ENCODE measurements at places on chromosomes 12 and 14.

GRCh38 chr14:85471156-85471555, 58.8 kb upstream of the FLRT2 start:
- DNase-seq: no peak

DNA sequence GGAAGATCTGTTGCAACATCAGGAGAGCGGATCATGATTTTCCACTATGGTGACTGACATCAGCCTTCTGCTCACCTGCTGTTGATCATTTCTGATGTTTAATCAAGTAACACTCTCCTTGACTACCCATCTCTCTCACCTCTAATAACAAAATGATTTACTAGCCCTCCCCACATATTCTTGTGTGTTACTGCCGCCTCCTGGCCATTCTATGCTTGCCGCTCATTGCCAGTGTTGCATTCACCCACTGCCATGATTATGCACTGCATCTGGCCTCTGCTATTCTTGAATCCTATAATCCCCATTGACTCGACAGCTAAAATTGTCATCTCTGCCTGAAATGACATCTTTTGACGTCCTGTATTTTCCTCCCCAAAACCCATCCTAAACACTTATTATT, 113.8 kb downstream of the RERGL start:
- no peak for DNase-seq

DNA sequence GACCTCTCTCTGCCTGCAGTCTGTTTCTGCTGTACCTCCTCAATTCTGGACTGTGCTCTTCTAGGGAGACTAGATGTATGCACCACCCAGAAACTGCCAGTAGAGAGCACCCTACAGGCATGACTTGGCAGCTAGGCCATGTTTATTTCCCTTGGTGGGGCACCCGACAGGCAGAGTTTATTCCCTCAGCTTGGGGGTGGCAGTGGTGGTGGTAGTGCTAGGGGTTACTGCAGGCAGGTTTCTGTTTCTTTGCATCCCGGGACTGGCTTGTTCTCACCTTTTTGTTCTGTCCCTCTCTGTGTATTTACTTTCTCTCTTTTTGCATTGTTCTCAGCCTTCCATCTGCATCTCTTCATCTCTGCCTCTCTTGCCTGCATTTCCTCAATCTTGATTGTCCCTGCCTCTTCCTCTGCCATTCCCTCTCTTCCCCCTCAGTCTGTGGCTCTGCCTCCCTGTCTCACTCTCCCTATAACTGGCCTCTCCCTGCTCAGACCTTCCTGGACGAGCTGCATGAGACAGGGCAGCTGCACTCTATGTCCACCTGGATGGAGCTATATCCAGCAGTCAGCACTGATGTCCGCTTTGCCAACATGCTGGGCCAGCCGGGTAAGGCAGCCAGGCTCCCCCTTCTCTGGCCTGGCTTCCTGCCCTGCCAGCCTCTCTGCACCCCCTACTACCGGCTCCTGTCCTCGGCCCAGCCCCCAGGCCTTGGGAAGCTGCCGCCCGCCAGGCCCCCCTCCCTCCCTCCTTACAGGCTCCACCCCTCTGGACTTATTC, 13.8 kb downstream of the PRPF40B start:
- DNase-seq: no peak

- DNase-seq: peak; percentile 7
Observed at GRCh38 chr12:32455607-32456071, 56.3 kb downstream of the FGD4 start.

GRCh38 chr12:20044846-20045245, 323.5 kb upstream of the PDE3A start:
- DNase-seq: no peak

GRCh38 chr14:68687746-68688145, 105.1 kb downstream of the ZFP36L1 start:
- no peak for DNase-seq

GRCh38 chr12:95674163-95674562, 116.4 kb downstream of the NTN4 start:
- DNase-seq: peak; percentile 50

DNA sequence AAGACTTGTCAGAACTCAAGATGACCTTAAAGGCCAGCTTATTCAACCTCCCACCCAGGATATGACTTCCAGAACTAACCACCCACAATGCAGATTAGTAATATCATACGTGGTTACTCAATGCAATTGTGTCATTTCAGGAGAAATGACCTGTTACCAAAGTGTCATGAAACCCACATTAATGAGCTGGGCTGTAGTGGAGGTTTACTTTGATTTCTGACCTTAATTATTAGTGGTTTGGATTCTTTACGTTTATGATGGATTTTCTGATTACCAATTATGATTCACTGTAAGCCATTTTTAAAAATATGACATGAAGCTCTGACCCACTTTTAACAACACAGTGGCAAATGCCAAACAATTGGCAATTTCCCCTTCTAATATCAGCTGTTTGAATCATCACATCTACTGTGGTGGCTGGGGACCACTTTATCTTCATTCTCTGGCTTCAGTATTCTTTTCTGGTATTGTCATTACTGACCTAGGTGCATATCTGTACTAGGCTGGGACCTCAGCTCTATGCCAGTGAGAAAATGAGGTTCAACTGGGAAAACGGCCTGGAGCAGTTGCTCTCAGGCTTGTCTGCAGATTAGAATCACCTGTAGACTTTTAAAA, 223.3 kb downstream of the RGS6 start:
- no peak for DNase-seq

DNA sequence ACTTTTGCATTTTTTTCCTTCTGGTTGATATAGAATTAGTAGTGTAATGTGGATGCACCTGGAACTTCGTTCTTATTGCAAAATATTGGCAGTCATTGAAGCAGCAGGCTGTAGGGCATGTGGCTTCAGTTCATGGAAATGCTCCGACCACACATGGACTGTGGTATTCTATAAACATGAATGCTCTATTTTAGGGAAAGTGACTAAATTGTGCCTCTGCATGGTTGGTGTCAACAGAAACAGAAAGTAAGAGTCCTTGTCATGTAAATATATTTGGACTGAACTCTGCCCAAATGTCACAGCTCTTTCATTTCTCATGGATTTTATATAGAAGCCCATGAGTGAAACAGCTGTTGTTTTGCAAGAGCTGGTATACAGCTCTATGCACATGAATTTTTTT, 917.0 kb downstream of the LRFN5 start:
- DNase-seq: no peak

DNA sequence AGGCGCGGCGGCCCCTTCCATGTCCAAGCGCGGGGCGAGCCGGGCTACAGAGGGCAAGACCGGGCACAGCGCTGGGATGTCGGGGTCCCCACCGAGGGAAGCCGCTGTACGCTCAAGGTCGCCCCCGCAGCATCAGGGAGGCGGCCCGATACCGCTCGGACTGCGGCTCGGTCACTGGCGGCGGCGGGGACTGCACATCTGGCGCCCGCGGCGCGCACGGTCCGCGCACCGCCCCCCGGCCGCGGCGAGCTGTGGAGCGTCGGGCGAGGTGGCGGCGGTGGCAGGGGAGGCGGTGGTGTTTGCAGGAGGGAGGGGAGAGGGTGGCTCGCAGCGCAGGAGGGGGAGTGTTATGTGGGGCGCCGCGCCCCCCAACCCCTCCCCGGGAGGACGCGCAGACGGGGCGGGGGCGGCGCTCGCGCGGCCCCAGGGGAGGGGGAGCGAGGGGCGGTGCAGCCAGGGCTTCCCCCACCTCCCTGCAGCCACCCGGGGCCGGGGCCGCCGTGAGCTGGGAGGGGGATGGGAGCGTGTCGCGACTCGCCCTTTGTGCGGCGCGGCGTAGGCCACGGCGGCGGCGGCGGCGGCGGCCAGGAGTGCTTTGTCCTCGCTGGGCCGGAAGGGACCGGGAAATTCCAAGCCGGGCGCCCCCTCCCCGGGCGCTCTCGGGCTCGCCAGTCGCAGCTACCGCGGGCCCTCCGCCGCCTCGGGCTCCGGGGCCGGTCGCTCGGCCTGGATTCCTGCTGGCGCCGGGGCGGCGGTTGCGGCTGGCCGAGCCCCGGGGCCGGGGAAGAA, at the start of gene NUAK1:
TSS of gene NUAK1 (minus strand) at position 322 of the 789 bp plus-strand sequence. CDS start at position 21, 301 bp downstream.
- DNase-seq: no peak

GRCh38 chr14:34322940-34323418, 139.1 kb downstream of the SPTSSA start:
- peak; percentile 43 for DNase-seq

DNA sequence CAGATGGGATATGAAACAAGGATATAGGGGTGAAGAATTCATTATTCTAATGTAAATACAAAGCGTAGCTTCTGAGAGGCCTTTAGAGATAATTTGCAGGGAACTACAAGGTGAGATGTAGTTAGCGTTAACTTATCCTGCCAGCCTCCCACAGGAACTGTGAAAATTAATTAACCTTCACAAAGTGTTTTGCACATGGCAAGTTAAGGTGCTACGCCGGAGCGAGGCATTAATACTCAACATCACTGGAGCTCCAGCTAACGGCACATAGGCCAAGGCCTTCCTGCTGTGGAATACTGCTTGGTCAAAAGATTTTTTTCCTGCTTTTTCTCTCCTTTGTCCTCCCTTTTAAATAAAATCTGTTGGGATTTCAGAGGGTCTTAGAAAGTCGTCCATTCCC, 86.5 kb downstream of the CRACR2A start:
- DNase-seq: no peak

DNA sequence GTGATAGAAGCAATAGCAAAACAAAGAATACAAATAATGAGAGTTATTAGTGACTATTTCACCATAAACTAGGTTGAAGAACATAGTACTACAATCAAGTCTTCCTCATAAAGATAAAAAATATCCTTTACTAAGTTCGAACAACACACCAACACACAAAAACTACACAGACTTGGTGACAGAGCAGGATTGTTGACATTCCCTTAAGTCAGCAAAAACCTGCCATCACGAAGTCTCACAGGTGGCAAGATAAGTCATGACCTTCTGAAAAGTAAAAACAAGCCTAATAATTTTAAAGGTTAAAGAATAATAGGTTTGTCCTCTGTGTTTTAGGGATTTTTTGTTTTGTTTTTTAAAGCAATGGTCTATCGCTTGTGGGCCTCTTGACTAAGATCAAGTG, 173.0 kb downstream of the SEC23A start:
- no peak for DNase-seq

GRCh38 chr12:52277486-52278245, 3.2 kb downstream of the KRT86 start:
- no peak for DNase-seq

- DNase-seq: no peak
Observed at GRCh38 chr12:19546611-19547162, 107.4 kb downstream of the AEBP2 start.

DNA sequence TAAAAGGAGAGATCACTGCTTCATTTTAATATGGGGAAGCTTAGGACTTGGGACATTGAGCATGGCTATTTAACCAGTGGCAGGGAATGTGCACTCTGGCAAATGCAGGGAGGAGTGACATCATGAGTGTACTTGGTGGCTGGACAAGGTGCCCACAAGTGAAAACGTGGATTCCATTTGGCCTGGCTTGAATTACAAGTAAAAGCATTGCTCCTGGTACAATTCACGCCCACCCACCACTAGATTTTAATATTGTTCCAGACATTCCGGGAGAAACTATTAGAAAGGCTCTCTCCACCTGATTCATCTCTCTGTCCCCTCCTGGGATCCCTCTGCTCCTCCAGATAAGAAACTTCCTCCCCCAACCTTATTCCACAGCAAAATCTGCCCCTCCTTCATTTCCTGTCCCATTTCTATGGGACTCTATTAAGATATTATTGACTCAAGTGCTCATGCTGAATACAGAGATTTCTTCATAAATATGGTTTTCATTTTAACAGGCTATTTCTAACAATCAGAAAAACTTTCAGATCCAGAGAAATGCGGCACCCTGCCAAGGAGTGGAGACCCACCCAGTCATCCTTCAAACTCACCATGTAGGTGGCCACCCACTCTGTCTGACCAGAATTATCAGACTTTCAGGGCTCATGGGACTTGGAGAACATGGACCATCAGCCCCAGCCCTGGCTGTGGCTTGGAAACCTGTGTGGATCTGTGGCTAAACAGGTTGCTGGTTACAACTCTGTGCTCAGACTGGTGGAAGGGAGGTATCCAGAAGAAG, 43.2 kb downstream of the SSPN start:
- DNase-seq: no peak

GRCh38 chr12:26153421-26154154, 28.8 kb upstream of the BHLHE41 start:
- DNase-seq: no peak

DNA sequence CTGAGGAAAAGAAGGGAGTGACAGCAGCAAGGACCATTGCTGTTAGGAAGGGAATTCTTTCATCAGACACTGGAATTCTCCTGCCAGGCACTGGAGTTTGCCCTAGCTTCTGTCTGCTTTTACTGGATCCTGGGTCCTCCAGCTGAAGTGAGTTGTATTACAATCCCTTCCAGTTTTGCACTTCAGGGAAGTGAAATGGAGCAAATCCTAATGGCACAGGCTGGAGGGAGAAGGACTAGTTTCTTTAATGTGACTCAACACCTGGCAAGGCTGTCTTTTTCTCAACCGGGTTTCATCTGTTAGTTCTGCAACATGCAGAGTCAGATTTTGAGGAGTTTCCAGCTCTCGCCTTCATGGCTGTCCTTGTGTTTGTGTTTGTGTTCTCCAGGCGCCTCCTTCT, 45.8 kb downstream of the ETV6 start:
- DNase-seq: no peak

DNA sequence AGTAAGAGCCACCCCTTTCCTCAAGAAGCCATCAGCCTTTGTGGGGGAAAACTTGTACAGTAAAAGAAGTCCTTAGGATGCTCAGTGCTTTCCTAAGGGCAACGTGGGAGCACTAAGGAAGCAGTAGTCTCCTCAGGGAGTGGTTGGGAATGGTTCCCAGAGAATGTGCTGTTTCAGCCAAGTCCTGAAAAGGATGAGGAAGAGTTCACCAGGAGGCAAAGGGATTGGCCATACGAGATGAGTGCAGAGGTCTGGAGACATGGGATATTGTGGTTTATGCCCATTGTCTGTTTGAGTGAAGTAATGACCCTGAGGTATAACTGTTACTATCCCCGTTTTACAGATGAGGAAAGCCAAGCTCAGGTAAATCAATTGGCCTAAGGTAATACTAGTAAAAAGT, 86.0 kb upstream of the ATF1 start:
- no peak for DNase-seq

DNA sequence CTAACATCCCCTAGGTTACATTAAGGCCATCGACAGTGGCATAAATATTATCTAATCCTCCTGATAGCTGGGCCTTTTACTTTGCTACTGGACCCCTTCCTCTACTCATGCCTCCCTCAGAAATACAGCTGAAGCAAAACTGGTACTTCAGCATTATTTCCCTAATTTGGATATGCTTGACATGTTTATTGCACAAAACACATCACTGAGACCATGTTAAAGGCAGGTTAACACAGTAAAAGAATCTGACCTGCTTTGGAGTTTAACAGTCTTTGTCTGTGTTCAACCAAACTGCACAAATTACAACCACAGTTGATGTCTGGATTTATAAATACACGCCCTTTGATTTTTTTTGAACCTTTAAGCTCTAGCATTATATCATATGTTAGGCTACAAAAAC, 156.6 kb downstream of the FOXA1 start:
- no peak for DNase-seq
